ENCODE measurements at places on chromosomes 7 and 10.

DNA sequence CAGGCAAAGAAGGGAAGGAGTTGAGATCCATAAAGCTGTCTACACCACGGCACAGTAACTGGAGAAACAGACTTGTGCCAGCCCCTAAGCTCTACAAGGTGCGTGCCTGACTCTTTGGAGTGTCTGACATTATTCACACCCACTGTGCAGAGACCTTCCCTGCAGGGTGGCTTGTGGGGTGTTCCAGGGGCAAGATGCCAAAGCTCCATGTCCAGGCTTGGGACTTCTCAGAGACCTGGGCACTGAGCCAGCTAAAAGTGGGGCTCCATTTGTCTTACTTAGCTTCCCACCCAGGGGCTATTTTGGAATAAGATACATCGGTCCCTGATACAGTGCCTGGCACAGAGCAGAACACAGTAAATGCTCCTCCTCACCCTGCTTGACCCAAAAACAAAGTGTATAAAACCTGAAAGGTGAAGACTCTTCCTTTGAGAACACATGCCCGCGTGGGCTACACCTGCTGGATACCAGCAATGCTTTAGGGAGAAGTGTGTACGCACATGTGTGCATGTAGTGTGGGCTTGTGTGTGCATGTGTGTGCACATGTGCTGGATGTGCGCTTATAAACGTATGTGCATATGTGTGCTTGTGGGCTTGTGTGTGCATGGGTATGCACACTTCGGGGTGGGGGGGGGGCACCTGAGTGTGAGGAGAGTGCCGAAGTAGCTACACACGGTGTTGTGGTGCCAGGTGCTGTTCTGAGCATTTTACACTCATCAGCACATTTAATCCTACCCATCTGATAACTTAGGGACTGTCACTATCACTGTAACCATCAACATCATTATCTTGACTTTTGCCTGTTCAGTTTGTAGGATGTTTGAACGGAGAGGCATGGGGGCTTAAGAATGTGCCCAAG lies 143.0 kb downstream of the ARHGAP22 start:
- no peak for DNase-seq

GRCh38 chr10:70274643-70275042 lies 9.2 kb downstream of the NPFFR1 start:
- no peak for DNase-seq

DNA sequence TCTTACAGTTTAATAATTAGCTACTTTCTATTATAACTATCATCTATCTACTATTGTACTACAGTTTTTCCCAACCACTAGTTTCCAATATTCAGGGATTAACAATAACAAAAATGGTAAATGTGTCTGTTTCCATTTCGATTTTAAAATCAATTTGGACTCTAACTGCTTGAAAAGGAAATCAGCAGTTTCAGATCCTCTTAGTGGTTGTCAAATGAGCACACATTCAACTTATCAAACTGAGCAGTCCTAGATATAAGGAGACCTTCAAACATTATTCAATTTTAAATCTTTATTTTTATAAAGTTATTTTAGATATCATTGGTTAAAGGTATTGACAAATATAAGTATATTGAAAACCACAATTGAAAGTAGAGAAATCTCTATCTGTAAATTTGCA lies 46.8 kb upstream of the CD36 start:
- no peak for DNase-seq

DNA sequence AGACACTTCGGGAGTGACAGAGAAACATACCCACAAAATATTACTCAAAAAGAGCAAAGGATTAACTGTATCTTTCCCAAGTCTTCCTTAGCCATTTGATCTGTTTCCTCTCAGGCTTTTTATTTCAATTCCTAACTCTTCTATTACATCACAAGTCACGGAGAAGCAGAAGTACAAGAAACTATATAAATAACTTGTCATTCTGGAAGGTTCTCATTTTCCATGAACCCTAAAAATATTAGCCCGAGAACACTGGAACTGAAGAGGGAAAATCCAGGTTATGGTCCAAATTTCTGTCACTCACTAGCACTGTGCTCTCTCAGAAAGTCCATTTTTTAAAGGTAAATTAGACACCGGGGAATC lies 98.0 kb downstream of the GRB10 start:
- no peak for DNase-seq

GRCh38 chr7:38669965-38670520 lies 38.9 kb upstream of the AMPH start:
- no peak for DNase-seq

- DNase-seq: no peak
These were observed 690.7 kb upstream of the PCDH15 start for GRCh38 chr10:55491712-55492111.

DNA sequence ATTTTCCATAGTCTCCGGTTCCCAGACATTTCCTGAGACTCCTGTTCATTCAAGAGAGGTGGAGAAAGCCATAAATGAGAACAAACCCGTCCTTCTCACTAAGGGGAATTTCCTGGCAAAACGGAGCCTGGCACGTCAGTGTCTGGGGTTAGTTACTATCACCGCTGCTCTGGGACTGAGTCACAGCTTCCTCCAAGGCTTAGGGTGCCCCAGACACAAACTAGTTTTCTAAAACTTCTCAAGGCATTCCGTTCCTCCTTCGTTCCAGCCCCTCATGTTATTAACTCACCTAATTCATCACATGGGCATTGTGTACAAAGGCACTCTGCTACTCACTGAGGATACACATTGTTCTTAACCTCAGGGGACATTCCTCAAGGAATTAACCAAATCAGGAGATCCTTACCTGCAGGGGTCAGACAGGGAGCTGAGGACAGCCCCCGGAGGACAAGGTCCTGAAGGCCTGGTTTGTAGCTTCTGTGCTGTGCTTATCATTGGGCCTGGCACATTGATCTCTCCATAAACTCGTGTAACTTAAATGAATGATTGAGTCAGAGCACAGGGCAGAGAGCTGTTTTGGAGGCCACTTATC lies 103.0 kb upstream of the KLF6 start:
- no peak for DNase-seq

- DNase-seq: no peak
These were observed 69.8 kb upstream of the DRGX start for GRCh38 chr10:49465736-49466135.

DNA sequence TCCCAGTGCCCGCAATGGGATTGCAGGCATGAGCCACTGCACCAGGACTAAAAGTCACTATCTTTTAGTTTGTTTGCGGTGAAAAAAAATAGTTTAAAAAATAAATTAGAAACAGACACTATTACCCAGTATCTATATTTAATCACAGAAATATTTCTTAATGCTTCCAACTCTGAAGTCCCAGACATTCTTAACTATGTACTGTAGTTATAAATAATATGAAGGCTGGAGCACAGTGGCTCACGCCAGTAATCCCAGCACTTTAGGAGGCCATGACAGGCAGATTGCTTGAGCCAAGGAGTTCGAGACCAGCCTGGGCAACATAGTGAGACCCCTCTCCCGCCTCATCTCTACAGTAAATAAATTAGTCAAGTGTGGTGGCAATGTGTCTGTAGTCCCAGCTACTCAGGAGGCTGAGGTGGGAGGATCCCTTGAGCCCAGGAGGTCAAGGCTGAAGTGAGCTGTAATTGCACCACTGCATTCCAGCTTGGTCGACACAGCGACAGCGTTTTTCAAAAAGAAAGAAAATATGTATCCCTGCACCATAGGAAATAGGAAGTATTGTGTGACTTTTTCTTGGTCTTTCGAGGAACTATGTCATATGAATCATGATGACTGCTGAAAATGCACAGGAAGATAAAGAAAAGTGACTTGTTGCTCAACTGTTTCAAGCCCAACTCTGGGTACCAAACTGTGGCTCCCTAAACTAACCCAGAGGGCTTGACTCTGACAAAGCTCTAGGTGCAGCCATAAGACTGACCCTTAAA lies 74.9 kb upstream of the STEAP1B start:
- no peak for DNase-seq

- DNase-seq: no peak
These were observed 3.1 kb downstream of the AGMO start for GRCh38 chr7:15558756-15559155.

GRCh38 chr10:131724169-131724545 lies 176.7 kb upstream of the PPP2R2D start:
- DNase-seq: no peak

DNA sequence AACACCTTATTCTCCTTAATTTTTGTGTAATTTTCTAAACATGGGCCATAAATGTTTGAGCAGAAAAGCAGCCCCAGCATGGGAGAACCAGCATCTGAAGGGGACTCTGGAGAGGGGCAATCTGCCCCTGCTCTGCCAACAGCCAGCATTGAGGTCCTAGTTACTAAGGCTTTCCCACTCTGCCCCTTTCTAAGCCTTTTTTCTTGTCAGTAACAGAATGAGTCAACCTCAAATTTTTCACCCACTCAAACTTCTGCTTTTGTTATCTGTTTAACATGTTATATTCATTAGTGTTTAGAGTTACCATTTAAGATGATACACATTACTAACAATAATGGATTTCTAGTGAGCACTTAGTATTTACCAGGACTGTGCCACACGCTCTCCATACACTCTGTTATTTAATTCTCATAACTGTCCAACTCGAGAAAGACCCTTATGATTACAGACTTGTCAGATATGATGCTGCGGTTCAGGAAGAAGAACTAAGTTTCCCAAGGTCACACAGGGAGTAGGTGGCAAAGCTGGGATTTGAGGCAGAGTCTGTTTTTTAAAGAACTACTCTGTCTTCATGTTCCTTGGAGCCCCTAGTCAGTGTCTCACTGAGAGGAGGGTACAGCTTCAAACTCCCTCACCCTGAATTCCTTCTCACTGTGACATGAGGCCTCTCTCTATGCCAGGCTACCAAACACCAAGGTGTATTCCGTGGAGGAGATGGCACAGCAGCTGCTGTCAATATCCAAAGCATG lies 19.9 kb upstream of the GPAM start:
- DNase-seq: no peak

- no peak for DNase-seq
These were observed 169.8 kb downstream of the NOC3L start for GRCh38 chr10:94192974-94193373.

GRCh38 chr10:49076741-49077521 lies 38.4 kb downstream of the VSTM4 start:
- DNase-seq: no peak

DNA sequence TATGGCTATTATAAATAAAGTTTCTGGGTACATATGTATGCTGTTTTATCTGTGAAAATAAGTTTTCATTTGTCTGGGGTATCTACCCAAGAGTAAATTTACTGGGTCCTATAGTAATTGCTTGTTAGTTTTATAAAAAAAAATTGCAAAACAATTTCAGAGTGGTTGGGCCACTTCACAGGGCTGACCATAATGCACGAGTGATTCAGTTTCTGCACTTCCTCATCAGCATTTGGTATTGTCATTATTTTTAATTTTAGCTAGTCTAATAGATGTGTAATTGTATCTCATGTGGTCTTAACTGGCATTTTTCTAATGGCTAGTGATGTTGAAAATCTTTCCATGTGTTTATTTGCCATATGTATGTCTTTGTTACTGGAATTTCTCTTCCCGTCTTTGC lies 452.4 kb upstream of the AKR1E2 start:
- DNase-seq: no peak

DNA sequence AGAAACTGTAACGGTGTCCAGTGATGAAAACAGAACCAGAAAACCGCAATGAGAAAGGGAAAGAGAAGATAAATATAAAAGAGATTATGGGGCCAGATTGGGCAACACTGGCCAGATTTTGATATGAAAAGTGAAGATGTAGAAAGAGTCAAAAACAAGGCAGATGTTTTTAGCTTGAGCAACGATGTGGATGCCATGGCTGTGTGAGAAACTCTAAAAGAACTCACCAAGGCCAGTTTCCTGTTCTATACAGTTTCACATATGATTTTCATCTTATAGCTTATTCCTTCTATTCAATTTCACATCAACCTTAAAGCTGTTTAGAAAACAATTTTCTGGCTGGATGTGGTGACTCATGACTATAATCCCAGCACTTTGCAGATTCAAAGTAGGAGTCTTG lies 36.3 kb downstream of the CSTF2T start:
- no peak for DNase-seq

GRCh38 chr7:2111568-2111967 lies 121.2 kb downstream of the MAD1L1 start:
- no peak for DNase-seq

DNA sequence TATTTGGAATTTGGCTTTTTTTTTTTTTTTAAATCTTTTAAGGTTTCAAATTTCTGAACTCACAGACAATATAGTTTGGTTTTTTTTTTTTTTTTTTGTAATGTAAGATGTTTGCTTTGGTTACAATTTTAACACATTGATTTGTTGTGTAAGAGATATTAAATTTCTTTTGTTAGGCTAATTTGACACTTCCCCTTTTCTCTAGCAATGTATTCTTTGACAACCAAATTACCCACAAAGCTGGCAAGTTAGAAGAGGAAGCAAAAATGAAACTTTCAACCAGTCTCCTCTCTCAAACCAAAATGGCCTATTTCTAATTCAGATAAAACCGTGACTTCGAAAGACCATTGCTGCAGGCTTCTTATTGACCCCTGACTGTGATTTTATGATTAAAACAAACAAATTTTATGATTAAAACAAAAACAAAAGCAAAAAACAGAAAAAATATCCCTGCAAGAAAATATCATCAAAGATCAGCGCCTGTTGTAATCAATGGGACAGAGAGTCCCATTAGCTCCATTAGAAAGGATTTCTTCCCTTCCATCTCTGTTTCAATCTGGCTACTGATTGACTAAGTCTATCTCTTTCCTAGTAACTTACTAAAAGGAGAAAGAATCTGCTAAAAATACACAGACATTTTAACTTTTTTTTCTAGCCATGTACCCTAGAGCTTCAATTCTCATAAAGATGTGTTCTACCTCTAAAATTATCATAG lies 489.2 kb downstream of the MDFIC start:
- DNase-seq: no peak

DNA sequence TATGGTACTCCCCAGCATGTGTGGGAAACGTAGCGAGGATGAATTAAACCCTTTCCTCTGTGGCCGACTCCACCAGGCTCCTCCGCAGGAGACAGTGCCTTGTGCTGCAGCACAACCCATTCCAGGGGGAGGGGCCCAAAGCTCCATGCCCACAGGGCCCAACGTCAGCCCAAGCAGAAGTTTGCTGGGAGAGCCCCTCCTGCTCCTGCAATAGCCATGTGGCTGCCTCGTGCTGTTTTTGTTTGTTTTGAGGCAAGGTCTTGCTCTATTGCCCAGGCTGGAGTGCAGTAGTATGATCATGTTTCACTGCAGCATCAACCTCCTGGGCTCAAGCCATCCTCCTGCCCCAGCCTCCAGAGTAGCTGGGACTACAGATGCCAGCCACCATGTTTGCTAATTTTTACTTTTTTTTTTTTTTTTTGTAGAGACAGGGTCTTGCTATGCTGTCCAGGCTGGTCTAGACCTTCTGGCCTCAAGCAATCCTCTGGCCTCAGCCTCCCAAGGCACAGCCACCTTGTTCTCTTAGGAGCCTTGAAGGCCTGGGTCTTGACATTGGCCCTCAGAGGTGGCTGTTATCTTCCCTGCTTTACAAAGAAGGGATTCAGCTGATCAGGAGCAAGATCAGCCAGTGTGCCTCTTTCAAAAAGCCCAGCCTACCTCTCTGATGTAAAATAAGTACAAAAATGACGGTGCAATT lies 102.8 kb downstream of the DYNC2I1 start:
- DNase-seq: no peak

DNA sequence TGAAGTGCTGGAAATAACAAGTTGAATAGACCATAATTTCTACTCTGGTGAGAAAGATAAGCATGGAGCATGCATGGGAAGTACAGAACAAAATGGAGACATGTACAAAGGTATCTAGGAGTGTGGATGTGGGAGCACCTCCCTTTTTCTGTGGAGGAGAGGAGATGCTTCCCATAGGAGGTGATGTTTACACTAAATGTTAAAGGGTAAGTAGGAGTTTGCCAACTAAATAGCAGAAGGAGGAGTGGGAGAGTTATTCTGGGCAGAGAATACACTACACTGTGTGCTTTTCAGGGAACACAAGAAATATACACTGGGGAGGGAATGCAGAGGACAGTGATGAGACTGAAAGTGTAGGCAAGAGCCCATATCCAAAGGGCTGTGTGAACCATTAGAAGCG lies 21.1 kb upstream of the PANK1 start:
- DNase-seq: no peak
